ENCODE measurements at places on chromosomes 7 and 10.

GRCh38 chr10:57168611-57169240 is 807.7 kb upstream of the ZWINT start:
- DNase-seq: no peak

- no peak for DNase-seq
Observed at GRCh38 chr7:359226-359765, 69.3 kb downstream of the FOXL3 start.

DNA sequence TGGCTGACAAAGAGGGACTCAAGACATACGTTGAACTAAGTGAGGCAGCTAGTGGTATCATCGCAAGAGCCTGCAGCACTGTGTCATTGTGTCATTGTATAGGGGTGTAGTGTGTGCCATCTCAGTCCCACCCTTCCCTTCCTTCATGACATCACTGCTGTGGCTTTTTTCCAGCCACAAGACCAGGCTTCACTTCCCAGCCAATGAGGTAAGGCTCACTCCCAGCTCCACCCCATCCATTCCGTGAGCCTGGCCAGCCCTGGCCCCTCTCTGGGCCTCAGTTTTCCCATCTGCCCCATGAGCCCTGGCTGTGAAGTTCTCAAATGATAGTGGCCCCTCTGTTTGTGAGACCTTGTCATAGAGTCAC is 134.3 kb upstream of the ZMIZ1 start:
- DNase-seq: peak; percentile 50

DNA sequence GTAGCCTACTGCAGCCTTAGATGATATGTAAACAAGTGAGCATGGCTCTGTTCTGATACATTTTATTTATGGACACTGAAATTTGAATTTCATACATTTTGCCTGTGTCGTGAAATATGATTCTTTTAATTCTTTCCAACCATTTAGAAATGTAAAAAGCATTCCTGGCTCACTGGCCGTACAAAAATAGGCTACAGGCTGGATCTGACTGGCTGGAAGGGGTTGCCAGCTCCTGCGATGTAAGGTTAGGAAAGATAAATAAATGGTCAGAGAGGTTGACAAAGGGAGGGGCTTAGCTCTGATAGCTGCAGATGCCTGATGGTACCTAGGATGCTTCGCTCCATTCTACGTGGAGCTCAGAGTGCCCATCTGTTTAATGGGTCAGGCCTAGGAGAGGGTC is 3.4 kb downstream of the ADCYAP1R1 start:
- DNase-seq: no peak

DNA sequence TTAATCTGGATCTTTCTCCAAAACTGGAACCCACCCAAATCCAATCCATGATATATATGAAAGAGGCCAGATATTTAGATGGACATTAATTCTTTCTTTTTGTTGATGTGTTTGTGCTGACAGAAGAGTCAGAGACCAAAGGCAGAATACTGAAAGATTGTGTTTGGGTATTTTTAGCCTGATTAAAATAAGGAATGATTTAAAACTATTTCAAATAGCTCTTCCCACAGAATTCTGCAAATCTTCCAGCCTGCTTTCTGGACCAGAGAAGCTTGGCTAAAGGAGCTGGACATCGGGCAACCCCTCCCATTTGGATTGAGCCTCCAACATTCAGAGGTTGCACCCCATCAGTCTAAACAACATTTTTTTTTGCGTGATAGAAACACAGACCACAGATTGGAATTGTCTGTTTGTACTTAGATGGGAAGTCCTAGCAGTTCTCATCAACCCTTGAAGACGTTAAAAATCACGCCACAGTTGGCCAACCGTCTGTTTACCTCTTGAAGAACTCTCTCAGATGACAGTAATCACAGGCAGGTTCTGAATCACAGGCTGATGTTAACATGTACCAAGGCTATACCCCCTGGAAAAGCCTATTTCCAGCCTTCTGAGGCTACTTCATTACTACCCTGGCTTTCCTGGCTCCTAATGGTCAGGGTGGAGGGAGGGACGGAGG is 155.2 kb upstream of the NRP1 start:
- no peak for DNase-seq

DNA sequence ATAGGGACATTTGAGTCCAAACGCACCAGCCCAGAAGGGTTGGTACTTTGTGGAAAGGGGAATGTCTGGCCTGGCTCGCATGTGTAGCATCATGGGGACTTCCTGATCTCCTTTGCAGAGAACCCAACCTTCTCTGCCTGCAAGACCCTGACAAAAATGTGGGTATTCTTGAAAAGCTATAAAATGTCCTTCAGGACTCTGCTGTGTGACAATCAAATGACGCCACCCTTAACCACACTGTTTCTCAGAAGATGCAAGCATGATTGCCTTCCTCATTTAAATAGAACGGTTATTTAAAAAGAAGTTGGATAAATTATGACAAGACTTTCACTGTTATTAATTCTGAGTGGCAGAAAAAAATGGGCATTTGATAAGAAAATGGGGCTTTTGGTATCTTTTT is 15.1 kb upstream of the GPR15LG start:
- no peak for DNase-seq

GRCh38 chr7:81770728-81771223 is 929 bp upstream of the HGF start:
- no peak for DNase-seq
